Stimulated activated naive CD4-positive, alpha-beta T cell (primary cell): ENCODE measurements at places on chromosomes 3 and 15.

DNA sequence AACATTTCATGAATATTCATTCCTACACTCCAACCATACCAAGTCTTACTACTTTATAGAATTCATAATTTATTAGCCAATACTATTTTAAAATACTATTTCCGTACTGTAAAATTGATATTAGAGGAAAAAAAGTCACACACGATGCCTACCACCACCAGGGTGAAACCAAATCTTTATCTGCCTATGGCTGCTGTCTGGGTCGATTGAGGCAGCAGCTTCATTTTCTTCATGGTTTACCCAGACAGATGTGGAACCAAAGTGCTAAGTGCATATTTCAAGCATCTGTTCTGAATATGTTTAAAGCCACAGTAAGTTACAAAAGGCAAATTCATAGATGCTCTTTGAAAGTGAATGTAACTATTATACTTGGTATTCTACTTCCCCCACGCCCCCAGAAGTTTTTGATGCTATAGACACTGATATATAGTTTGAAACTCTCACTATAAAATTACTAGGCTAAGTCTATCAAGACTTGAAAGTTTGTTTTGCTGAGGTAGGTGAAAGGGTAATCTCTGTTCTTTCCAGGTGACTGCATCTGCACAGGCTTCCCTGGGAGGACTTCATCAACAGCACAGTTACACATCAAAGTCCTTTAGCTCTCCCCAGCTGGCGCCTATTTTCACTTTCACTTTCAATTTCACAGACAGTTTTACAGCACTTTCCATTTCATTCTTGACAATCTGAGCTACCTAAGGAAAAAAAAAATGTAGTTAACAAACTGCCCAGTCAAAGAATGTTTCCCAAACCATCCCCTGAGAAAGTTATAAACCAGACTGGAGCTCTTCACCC lies 113.9 kb downstream of the POLQ start:
- peak; percentile 76 for DNase-seq

GRCh38 chr3:1400571-1400970 lies 307.7 kb downstream of the CNTN6 start:
- DNase-seq: no peak

GRCh38 chr3:9399746-9400145 lies 2.3 kb downstream of the SETD5 start:
- DNase-seq: no peak

- DNase-seq: no peak
These were observed 1055.4 kb downstream of the TBL1XR1 start for GRCh38 chr3:176141837-176142236.

GRCh38 chr3:194181612-194182529 lies 45.9 kb downstream of the HES1 start:
- DNase-seq: no peak

GRCh38 chr3:38649500-38650247 lies at the start of gene SCN5A:
SCN5A (minus strand) TSS chr3:38649687; CDS start chr3:38633307, 16,380 bp downstream.
- DNase-seq: peak; percentile 52

DNA sequence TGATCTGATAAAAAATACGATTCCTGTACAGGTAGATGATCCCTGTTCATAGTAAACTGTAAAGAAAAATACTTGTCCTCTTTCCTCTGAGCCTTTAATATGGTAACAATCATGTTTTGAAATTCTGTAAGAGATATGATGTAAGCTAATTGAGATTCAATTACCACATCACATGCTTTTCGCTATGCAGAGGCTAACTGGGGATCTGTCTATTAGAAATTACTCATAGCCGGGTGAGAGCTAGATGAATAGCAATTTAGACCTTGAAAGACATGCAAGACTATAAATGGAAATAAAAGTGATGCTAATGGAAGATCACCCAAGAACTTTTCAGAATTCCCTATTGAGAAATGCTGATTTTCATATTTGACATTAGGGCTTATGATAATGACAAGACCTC lies 579.9 kb upstream of the ZNF717 start:
- no peak for DNase-seq

- DNase-seq: no peak
These were observed 343.9 kb downstream of the ZBTB20 start for GRCh38 chr3:114803042-114803695.

DNA sequence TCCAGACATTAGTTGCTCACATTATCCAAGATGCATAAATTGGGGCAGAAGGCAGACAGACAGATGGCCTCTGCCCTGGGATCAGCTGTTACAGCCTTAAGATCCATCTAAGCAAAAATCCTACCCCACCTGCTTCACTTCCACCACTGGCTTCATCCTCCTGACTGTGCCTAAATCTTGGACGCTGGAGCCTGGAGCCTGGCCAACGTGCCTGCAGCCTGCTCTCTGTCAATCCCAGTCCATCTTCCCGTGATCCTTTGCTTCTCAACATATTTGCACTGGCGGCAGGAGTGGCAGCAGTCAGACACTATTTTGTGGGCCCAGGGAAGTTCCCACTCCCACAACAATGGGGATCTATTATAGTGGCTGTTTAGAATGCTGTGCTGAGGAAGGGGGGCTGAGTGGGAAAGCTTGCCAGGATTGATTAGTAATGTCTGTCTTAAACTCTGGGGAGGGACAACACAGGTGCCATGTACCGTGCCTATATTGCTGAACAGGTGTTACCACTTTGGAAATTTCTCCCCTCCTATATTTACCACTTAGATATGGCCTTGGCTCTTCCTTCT lies 121.2 kb downstream of the MEGF11 start:
- DNase-seq: no peak

GRCh38 chr3:105763659-105764036 lies 105.2 kb downstream of the CBLB start:
- DNase-seq: no peak
